ENCODE measurements at places on chromosomes 6 and 20. TPM values are rescaled to one million over a fixed set of nuclear protein-coding genes. Genes with fewer than 3 reads are reported as not detected.

Gene SLC22A1
- total RNA-seq: not detected

Gene NNAT
- total RNA-seq: 0.30 TPM

Gene KHDC1L
- total RNA-seq: not detected

Gene GTSF1L
- not detected for total RNA-seq

Measured in hair follicular keratinocyte (primary cell).